G401 (cell line): ENCODE measurements at places on chromosomes 4 and X. TPM values are rescaled to one million over a fixed set of nuclear protein-coding genes. Genes with fewer than 3 reads are reported as not detected.

GRCh38 chr4:52199574-52200338 is 148.7 kb downstream of the SPATA18 start:
- DNase-seq = no peak

- no peak for DNase-seq
Measured at GRCh38 chr4:136476753-136477152, 1055.5 kb downstream of the PCDH18 start.

DNA sequence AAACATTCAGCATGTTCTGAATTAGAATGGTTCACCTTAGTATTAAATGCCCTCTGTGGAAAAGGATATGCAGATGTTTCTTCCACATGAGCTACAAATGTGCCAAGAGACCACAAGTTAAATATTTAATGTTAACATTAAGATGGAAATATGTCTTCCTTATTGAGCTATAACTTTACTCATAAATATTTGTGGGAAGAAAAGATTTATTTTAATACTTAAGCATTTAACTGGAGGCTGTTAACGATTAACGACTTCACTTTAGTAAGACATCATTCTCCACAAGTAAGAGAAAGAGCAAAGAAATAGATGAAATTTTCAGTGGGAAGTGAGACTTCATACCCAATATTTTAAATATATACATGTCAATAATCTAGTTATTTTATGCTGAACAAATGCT is 1046.0 kb upstream of the GRID2 start:
- DNase-seq = no peak

Gene TMEM271
- total RNA-seq = 5.4 and 17.9 TPM in 2 replicates

DNA sequence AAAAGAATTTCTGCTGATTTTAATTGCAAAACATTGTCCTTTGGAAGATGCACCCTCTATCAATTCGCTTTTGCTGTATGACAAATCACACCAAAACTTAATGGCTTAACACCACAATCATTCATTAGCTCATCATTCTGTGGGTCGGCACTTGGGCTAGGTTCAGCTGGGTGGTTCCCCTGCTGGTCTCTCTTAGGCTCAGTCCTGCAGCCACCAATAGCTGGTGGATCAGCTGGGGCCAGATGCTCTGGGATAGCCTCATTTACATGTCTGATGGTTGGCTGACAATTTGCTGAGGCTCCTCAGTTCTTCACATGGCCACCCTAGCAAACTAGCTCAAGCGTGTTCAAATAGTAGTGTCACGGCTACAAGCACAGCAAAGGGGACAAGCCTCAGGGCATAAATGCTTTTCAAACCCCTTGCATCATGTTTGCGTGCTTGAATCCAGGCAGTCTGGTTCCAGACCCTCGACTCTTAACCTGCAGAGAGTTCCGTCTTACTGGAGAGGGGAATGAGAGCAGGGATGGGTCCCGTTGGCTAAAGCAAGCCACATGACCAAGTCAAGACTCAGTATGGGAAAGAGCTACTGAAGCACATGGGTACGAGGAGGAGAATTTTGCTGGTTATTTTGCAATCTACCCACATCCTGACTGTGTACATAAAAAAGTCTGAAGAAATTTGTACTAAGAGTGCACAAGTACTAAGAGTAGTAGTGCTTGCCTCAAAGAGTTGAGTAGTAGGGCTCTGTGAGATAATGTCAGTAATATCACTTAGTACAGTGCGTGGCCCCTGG is 7.5 kb upstream of the ACSL1 start:
- DNase-seq = no peak

DNA sequence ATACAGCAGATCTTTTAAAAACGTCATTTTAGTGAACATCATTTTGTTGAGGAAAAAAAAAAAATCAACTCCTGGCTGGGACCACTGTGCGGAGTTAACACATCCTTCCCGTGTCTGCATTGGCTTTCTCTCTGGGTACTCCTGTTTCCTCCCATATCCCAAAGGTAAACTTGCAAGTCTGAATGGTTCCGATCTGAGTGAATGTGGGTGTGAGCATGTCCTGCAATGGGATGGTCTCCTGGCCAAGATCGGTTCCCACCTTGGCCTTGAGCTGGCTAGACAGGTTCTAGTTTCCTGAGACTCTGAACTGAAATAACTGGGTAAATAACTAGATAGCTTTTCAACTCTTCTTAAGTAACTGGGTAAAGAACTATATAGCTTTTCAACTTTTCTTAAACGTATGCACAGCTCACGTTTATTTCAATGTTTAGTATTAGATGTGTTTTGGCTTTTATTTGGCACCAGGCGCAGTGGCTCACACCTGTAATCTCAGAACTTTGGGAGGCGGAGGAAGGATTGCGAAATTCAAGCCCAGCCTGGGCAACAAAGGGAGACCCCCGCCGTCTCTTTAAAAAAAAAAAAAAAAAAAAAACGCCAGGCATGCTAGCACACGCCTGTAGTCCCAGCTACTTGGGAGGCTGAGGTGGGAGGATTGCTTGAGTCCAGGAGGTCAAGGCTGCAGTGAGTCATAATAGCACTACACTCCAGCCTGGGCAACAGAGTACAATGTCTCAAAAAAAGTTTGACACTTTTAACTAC is 14.0 kb downstream of the RBMX start:
- DNase-seq = peak; percentile 13
